ENCODE measurements at places on chromosomes 11 and 22. TPM values are rescaled to one million over a fixed set of nuclear protein-coding genes. Genes with fewer than 3 reads are reported as not detected.
A peak's percentile ranks its signal among the peaks of the same experiment; 100 is the strongest.

CATSPERZ gene
- not detected for total RNA-seq

DNA sequence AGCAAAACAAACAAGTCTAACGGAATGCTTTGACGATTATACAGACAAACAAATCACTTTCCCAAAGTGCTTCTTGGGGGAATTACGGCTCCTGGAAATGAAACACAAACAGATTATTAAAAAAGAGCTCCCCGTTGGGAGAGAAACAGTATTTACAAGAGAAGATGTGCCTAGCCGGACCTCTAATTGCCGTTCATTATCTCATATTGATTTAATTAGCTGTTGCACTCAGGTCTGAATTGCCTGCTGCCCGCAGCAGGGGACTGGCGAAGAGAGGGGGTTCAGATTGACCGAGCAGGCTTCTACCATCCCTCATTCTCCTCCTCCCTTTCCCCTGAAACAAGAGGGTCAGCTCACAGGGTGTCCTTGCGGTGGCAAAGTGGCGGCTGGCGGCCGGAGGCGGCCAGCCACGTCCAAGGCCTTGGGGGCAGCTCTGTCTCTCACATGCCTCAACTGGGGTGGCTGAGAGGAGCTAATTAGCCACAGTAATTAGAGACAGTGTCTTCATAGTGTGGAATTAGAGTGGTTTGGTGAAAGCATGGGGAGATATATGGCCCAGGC lies 295.1 kb downstream of the MIAT start:
- no peak for DNase-seq

FAU gene
- total RNA-seq: 188 TPM

FOLR2 gene
- not detected for total RNA-seq

- DNase-seq: no peak
Measured at GRCh38 chr11:131378931-131379330, 8.5 kb downstream of the NTM start.

GRCh38 chr11:43941257-43941994 lies 1.0 kb upstream of the C11orf96 start:
- DNase-seq: peak; percentile 16
